Myocyte (in vitro differentiated cells): ENCODE measurements at places on chromosomes 5 and 9.
A peak's percentile ranks its signal among the peaks of the same experiment; 100 is the strongest.

- no peak for DNase-seq
Measured at GRCh38 chr5:131142970-131143617, 22.0 kb downstream of the HINT1 start.

DNA sequence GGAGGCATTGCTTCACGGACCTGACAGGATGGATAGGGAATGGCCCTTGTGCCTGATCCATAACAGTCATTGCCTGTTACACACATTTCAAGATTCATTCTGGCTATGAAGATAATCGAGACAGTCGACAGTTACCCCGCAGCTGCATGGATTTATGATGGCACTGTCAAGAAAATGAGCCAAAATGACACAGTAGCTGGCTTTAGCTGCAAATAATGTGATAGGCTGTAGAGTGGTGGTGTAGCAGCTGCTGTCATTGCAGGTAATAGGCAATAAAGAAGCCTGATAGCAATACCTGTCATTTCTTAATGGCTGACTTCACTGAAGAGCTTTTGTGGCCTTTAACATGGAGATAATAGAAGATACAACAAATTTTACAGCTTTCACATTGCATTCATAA lies 1085.2 kb upstream of the ARRDC3 start:
- no peak for DNase-seq

GRCh38 chr5:141519605-141520565 lies 31.0 kb downstream of the PCDHGC5 start:
- peak; percentile 61 for DNase-seq

DNA sequence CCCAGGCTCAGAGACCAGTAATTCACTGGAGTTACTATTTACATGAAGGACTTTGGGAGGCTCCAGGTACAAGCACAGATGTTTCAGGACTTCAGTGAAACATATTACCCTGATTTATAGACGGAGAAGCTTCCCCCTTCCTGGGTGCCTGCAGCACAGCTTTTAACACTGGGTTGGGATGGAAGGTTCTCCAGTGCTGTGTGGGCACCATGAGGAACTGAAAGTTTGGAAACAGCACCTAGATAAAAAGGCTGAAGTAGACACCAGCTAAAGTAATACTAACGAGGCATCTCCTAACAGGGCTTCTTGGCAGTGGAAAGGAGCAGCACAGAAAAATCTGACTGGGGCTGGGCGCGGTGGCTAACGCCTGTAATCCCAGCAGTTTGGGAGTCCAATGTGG lies 70.7 kb downstream of the GCNT1 start:
- DNase-seq = no peak

DNA sequence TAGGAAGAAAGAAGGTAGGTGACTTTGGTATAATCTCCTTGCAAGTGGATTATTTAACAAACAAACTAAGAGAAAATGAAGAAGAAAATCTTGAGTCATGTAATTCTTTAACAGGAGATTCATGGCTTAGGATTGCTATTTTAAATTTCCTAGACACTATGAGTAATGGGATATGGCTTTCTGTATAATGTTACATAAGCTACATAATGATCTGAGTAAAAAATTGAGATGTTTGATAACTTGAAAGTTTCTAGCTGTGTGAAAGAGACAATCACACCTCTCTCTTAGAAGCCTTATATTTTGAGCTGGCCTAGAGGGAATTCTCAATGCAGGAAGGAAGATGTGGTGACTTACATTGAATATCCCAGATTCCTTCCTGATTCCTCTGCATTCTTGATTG lies 92.5 kb downstream of the CDH9 start:
- no peak for DNase-seq

GRCh38 chr9:118482306-118482705 lies 778.1 kb downstream of the TLR4 start:
- DNase-seq = no peak

GRCh38 chr5:93164690-93165089 lies 416.3 kb downstream of the NR2F1-AS1 start:
- DNase-seq = peak; percentile 79

DNA sequence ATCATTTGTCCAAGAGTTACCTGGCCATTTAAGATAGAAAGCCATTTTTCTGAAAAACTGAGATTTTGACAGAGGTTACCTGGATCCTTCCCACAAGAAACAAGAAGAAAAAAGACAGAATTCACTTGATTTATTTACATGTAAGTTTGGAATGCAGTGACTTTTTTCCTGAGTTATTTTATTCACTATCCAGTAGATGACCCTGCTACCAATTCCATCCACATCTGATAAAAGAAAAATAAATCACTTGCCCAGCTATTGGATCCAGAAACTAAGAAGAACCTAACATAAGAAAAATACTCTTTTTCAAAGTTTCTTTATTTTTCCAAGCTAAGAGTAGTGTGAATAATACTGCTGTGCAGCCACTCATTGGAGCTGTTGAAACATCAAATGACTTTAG lies 275.2 kb downstream of the CETN3 start:
- DNase-seq = no peak

- no peak for DNase-seq
Measured at GRCh38 chr9:133560311-133560710, 25.8 kb downstream of the ADAMTSL2 start.
